Activated CD8-positive, alpha-beta T cell treated with anti-CD3 and anti-CD28 coated beads, Interleukin-2, amount 10 ng/mL, durations not matched to agents 7 days and 5 days (primary cell): ENCODE measurements at places on chromosomes 13 and 19.
A peak's percentile ranks its signal among the peaks of the same experiment; 100 is the strongest.

GRCh38 chr13:71758828-71759227 lies 108.2 kb downstream of the DACH1 start:
- DNase-seq, result no peak

DNA sequence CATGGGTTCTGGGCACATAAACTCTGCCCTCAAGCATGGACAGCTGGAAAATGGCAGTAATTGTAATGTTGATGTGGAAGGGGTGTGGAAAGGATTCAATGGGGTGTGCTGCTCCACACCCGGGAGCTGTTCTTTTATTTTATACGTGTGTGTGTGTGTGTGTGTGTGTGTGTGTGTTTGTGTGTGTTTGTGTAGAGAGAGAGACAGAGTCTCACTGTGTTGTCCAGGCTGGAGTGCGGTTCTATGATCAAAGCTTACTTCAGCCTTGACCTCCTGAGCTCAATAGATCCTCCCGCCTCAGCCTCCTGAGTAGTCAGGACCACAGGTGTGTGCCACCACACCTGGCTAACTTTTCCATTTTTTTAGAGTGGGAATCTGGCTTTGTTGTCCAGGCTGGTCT lies 2.8 kb downstream of the MRPS12 start:
- no peak for DNase-seq

DNA sequence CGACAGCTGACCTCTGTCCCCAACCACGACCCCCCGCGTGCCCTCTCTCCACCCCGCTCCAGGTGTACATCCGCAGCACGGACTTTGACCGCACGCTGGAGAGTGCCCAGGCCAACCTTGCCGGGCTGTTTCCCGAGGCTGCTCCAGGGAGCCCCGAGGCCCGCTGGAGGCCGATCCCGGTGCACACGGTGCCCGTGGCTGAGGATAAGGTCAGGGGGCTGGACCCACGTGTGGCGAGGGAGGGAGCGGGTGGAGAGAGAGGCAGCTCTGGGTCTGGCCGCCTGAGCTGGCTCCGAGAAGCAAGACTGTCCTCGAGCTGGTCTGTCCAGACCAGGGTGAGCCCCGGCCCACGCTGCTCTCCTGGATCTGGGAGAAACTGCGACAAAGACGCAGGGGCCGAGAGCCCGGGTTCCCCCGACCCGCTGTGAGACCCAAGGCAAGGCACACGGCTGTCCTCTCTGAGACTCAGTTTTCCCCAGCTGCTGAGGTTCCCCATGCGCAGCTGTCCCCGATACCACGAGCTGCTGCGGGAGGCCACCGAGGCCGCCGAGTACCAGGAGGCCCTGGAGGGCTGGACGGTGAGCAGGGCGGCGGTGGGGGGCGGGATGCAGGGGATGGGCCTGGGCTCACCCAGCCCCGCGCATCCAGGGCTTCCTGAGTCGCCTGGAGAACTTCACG lies 1.5 kb downstream of the ACP4 start:
- DNase-seq, result no peak

DNA sequence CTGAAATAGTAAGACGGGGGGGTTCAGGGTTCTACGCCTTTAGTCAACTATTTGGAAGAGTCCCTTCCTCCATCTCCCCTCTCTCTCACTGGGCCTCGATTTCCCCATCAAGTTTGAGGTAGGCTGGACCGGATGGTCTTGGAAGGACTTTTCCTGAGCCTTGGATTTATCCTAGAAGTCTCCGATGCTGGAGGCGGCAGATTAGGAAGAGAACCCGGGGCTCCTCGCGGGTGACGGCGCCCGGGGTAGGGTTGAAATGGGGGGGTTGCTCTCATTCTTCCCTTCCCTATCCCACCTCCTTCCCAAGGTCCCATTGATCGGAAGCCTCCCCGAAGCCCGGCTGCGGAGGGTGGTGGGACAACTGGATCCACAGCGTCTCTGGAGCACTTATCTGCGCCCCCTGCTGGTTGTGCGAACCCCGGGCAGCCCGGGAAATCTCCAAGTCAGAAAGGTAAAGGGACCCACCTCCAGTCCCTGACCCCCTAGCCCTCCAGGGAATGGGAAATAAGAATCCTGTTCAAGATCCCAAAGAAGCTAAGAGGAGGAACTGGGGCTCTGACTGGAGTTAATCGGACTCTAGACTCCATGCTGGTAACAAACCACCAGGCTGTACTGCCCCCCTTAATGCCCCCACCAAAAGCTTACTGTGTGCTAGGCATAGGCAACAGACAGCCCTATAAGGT lies 781 bp downstream of the QPCTL start:
- peak; percentile 84 for DNase-seq

GRCh38 chr19:15461694-15462093 lies 2.6 kb downstream of the RASAL3 start:
- no peak for DNase-seq

GRCh38 chr19:44890366-44891015 lies 563 bp upstream of the TOMM40 start:
- peak; percentile 100 for DNase-seq

- no peak for DNase-seq
These were observed 23.4 kb downstream of the DGKH start for GRCh38 chr13:42071672-42072419.

DNA sequence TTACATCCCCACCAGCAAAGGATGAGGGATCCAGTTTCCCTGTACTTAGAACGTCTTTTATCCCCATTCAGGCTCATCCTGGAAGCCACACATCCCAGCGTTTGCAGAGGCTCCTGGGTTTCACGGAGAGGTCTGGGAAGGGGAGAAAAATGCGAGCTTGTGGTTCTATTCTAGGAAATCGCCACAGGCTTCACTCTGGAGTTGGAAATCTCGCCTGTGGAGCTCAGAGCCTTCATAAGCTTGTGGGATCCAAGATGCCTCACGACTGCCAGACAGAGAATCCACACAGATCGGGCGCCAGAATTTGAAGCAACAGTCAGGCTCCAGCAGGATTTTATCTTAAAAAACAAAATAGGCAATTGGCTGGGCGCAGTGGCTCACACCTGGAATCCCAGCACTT lies 157.9 kb downstream of the PTPRS start:
- no peak for DNase-seq

DNA sequence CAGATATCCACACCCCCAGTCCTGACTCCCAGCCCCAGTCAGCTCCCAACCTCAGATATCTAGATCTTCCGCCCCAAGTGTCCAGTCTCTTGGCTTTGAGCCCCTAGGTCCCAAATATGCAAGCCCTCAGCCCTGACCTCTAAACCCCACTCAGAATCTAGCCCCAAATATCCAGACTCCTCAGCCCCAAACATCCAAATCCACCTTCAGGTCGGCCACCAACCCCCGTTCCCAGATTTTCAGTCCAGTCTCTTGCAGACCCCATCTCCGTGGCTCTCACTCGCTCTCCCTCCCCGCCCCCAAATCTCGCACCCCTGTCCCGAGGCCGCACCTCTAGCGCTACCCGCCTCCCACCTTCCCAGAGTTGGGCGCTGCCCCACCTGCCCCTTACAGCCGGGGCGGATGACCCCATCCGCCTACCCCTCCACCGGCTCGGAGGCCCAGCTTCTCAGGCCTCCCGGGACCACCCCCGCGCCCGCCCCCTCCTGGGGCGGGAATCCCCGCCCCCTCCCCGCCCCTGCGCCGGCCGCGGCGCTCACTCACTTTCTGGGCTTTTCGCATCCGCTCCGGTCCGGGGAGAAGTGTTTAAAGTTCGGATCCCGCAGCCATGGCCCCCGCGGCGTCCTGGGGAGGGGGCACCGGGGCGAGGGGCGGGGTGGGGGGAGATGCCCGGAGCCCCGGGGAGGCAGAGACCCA lies 604 bp downstream of the ERFL start:
- no peak for DNase-seq

DNA sequence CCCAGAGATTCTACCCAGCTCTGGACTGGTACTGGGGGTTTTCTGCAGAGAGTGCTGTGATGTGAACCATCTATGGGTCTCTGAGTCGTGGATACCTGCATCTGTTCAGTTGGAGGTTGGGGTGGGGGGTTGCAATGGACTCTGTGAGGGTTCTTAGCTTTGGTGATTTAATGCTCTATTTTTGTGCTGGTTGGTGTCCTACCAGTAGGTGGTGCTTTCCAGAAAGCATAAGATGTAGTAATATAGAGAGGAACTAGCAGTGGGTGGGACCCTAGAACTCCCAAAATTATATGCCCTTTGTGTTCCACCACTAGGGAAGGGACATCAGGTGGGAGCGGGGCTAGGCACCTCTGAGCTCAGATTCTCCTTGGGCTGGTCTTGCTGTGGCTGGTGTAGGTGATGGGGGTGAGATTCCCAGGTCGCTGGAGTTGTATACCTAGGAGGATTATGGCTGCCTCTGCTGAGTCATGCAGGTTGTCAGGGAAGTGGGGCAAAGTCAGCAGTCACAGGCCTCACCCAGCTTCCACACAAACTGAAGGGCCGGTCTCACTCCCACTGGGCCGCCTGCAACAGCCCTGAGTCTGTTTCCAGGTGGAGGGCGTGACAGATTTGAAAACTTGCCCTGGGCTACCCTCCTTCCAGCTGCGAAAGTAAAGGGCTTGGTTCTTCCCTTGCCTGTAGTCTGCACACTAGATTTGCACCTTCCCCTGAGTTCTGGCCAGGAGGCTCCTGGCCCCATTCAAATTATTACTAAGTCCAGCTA lies 573.0 kb upstream of the SLITRK1 start:
- DNase-seq, result no peak

- no peak for DNase-seq
These were observed 246.3 kb downstream of the LACC1 start for GRCh38 chr13:44125943-44126469.

DNA sequence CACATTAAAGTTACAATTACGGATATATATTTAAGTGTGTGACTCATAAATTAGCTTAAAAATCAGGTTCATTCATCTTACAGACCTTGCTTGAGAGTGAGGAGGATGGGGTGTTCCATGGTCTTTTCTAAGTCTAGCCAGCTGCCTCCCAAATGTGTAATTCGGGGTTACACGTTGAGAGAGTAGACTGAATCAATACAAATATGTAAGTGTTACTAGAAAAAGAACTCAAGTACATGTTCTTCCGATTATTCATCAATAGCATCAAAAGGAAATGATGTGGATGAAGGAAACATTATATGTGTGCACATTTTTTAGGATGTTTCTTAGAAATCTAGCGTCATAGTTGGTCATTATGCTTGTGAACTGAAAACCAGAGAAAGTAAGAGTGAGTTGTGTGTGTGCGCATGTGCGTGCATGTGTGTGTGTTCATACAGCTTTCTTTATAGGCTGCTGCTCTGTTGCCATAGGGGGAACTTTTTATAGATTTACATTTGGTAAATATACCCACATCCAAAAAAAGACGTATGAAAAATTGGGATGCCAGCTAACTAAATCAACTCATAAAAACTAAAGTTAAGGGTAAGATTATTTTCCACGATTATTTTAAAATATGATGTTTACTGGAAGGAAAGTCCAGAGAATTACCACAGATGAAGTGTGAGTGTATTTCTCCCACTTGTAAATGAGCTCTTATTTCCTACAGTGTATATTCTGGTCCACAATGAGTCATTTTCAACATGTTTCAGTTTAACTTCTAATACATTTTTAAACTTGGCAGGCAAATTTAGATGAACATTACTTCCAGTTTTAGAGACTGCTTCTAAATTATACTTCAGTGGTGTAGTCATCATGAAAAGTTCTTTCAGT lies 82.4 kb downstream of the PIBF1 start:
- no peak for DNase-seq

GRCh38 chr13:110616103-110617101 lies 1.1 kb downstream of the NAXD start:
- DNase-seq, result peak; percentile 52

GRCh38 chr13:106177146-106177545 lies 358.3 kb downstream of the EFNB2 start:
- DNase-seq, result no peak

GRCh38 chr19:9498183-9498902 lies at the start of gene ZNF560:
Gene ZNF560, minus strand, starts transcription at chr19:9498616. Its CDS starts 23,303 bp downstream, at chr19:9475313.
- peak; percentile 38 for DNase-seq
